ENCODE measurements at places on chromosomes 7 and 10.

DNA sequence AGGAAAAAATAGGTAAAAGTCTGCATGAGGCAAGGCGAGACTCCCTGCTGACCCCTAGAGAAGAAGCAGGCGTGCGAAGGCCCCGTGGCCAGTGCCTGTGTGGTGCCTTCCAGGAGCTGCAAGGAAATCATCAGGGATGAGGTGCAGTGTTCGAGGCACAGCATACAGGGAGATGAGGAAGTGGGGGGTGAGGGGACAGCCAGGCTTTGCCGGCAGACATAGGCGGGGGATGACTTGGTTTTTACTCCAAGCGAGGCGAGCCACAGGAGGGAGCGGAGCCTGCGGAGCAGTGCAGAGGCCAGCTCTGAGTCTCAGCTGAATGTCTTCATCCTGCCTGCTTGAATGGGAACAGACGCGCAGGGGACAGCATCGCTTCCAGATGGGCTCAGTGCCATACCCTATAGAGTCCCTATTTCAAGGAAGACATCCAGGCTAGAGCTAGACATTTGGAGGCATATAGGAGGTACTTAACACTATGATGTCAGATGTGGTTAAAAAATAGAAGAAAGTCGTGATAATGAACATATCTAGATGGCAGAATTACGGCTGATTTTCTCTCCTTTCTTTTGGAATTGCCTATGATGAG is 49.5 kb downstream of the TCERG1L start:
- DNase-seq = no peak

GRCh38 chr10:21525367-21526187 is at the start of gene SKIDA1:
TSS of gene SKIDA1 (minus strand) at chr10:21525682. CDS start at chr10:21517822, 7,860 bp downstream.
- DNase-seq = peak; percentile 52

DNA sequence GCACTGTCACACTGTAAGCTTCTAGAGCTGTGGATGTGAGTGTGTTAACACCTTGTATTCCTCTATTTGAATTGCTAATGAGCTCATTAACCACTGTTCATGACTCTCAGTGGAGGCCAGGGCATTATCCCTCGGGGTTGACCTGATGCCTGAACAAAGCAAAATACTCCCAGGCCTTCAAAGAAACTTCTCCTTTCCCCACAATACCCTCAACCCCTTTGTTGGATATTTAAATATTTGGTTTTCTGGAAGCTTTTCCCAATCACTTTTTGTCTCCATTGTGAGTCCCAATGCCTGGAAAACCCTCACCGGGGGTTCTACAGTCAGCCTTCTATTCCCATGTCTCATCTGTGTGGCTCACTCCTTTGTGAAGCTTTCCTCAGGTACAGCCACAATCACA is 780.1 kb downstream of the PHTF2 start:
- no peak for DNase-seq

DNA sequence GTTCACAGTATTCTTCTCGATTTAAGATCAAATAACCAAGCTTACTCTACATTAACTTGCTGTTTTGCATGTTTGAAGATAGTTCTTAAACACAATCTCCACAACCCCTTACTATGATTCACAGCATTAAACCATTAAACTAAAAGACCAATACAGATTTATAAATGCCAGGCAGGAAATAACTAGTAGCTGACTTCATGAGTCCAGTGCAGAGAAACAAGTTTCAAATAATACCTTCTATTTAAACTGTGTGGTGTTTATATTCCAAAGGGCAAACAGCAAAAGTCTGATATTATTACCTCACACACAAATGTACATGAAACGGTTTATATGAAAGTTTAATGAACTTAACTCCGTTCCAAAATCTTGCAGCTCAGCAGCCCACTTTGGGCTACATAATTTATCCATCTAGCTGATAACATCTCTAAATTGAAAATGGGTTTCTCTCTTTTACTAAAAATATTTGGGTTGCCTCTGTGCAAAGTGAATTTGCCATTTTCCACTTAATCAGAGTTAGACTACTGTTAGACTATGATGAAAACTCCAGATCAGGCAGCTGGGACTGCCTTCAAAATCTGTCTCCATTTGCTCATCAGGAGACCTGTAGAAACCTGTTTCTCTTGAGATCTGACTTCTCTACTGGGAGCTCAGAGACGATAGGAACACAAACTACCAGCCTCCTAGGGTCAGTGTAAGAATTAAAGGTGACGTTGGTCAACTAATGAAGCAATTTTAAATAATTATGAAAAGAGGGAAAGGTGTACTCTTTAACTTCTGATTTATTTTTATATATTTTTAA is 287.3 kb downstream of the FZD1 start:
- DNase-seq = no peak

DNA sequence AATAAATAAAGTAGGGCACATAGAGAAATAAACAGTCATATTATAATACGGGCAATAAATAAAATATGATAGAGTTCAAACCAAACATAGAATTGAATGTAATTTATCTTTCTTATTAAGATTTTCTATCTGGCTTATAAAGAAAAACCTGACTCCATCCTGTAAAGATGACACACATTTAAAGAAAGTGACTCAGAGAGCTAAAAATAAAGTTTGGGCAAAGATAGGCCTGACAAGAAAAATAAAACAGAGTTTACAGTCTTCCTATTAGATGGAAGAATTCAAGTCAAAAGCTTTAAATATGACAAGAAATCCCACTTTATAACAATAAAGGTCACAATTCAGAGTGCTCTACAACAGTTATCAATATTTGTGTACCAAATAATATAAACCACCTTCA is 580.6 kb downstream of the PHTF2 start:
- DNase-seq = no peak

DNA sequence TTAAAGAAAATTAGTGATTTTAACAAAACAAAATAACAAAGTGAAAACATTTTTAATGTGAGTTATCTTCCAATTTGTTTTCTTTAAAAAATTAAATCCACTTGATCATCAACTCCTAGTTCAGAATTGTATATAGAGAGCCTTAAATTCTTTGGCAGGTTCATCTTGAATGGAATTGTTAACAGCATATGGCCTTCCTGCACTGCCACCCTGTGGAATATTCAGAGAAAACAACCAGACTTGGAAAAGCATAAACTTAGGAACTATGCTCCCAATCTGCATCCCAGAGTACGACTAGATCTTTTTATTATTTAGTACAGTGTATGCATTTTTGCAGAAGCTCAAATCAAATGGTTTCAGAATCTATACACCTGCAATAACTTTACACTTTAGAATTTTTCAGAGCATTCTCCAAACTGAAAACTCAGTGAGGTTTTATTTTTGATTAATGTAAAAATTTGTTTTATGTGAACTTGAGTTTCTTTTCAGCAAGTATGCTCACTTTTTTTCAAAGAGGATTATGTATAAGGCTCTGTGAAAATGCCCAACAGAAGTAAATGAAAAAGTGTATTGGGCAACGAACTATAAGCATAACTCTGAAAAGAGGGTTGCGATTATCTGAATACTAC is 44.9 kb upstream of the ANK3 start:
- no peak for DNase-seq

GRCh38 chr7:41915871-41916270 is 213.0 kb upstream of the INHBA start:
- DNase-seq = no peak
